ENCODE measurements at places on chromosomes 11 and 22. TPM values are rescaled to one million over a fixed set of nuclear protein-coding genes. Genes with fewer than 3 reads are reported as not detected.

- no peak for DNase-seq
These were observed 27.2 kb upstream of the GLYATL1 start for GRCh38 chr11:58912124-58912523.

DNA sequence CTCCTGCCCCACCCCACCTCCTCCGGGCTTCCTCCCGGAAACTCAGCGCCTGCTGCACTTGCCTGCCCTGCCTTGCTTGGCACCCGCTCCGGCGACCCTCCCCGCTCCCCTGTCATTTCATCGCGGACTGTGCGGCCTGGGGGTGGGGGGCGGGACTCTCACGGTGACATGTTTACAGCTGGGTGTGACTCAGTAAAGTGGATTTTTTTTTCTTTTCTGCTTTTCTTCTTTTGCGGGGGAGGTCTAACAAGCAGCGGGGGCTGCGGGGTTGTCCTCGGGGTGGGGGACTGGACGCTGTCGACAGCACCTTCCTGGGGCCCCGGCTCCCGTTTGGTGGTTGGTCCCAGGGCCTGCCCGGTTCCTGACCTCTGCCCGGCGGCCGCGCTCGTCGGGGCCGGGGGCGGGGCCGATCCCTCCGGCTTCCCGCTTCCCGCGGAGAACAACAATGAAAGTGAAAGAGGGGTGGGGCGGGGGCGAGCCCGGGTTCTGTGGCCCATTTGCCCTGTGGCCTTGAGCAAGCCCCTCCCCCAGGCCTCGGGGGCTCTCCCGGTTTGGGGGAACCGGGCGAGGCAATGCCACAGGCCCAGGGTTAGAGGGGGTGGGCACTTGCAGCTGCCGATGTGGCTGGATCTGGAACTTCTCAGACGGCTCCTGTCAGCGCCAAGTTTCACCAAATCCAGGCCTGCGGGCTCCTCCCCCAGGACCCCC, 975 bp upstream of the MDK start:
- peak; percentile 85 for DNase-seq

- DNase-seq: peak; percentile 94
These were observed 16.9 kb downstream of the CTNND1 start for GRCh38 chr11:57778318-57779037.

DNA sequence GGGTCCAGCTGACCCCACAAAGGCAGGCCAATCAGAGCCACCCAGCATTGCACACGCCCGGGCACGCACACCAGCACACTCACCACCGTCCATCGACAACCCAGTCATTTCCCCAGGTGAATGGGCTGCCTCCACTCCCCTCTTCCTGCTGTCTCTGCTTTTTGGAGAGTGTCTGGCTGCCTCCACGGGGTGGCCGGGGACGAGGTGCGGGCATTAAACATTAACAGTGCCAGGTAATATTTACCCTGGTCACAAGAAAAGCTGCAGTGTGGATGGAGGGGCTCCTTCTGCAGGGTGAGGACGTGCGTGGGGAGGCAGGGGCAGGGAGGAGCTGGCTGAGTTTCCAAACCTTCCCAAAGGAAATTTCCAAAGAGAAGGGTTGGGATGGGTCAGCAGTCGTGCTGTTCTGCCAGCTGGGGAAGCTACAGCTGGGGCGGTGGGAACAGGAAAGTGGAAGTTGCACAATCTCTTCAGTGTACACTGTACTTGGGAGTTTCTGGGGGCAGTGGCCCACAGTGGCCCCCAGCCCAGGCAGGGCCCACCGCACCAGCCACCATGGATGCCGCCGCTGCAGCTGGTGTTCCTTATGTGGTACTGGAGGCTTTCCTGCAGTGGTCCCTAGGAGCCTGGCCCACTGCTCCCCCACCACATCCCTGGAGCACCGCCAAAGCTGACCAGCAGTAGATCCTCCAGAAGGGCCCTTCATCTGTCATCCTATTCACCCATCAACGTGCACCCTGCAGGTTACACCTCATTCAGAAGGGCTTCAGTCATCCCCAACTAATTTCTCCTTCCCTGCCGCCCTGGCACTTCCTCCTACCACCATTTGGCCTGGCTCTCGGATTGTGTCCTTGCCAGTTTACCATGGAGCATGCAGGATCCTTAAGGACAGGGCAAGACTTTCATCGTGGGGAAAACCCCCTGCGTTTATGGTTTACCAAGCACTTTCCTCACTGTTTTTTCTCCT, at the start of gene FXYD2:
TSS of gene FXYD2 (minus strand) at position 174 of the 967 bp plus-strand sequence. CDS start at position 108, 66 bp downstream.
- peak; percentile 87 for DNase-seq

DNA sequence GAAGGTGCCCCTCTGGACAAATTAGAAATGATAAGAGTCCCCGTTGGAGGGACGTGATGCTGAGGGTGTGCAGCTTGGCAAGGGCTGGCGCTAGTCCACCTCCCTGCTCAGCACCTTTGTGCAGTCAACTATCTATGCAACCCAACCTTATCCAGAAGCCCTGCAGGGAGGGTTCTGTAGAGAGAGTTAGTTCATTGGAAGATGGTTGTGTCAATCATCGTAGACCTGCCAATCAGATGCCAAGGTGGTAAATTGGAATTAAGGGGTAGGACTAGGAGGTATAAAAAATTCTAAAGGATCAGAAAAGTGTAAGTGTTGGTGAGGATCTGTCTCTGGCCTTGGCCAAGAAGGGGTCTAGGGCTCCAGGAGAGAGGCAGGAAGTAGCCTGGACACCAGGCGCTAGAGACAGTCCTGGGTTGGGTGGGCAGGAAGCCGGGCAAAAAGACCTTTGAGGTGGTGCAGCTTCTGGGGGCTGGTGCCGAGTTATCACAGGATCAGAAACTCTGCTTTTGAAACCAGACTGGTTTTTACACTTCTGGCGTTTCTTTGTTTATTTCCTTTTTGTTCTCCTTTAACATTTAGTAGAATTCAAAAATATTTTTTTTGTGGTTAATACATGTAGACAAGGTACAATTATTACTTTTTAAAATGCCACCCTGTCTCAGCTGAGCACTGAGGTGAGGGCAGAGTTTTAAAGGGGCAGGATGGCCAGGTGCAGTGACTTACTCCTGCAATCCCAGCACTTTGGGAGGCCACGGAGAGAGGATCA, 1.6 kb downstream of the C1QTNF6 start:
- DNase-seq: peak; percentile 43

DNA sequence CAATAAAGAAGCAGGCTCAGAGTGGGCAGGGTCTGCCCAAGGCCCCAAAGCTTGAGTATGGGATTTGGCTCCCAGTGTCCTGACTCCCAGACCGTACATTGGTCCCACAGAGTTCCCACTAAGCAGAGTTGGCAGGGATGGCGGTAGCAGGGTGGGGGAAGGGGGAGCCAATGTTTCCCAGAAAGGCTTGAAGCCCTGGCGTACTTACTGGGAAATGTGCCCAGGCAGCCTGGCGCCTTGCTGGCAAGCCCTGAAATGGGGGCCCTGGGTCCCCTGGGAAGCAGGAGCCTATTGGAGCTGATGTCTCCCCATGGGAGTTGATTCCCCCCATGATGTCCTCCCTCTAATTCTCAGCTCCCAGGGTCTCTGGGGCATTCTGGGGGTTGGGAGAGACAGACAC, 9.3 kb downstream of the ARHGEF17 start:
- peak; percentile 93 for DNase-seq

DNA sequence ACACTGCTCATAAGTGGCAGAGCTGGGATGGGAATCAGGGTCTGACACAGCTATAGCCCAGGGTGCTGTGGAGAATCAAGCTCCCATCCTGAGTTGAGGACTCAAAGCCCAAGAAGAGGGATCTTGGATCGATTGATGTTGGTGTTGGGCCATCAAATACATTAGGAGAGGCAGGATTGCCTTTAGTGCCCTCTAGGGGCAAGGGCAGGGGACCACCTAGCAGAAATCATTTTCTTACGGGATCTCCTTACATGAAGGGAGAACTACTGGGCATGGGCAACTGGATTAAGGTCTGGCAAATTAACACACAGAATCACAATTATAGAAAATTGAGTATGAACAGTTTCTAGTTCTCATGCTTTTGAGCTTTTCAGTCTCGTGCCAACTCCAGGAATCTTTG, 24.9 kb upstream of the EMSY start:
- no peak for DNase-seq

- DNase-seq: no peak
These were observed 161.1 kb upstream of the CCDC179 start for GRCh38 chr11:23021287-23021863.

DNA sequence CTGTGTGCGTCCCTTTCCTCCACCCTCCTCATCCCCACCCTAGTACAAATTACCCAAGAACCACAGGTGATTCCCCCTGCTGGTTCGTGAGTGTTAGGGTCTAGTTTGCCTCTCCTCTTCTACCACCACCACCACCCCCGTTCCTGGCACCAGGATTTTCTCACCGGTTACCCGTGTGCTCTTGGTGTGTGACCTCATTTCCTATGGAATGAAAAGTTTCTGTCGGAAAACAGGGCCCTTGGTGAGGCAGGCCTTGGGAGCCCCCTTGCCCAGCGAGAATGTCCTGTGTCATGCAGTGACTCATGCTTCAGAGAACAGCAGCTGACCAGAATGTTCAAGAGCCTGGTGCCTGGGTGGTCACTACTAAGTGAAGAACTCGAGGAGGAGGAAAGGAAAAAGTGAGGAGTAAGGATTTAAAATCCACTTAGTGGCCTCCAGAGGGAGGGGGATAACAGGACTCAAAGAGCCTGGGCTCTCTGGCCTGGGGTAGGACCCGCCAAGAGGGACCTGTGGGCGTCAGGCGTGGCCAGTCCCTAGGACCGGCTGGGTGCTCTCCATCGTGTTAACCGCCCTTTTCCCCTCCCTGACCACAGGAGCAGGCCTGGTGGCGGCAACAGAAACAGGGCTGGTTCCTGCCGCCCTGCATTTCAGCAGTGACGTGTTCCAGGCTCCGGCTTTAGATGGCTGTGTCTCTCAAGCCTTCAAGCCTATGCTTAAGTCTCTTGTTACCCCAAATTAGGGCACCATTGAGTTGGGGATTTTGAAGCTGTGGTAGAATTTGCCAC, 30.2 kb downstream of the C22orf31 start:
- DNase-seq: peak; percentile 87

DNA sequence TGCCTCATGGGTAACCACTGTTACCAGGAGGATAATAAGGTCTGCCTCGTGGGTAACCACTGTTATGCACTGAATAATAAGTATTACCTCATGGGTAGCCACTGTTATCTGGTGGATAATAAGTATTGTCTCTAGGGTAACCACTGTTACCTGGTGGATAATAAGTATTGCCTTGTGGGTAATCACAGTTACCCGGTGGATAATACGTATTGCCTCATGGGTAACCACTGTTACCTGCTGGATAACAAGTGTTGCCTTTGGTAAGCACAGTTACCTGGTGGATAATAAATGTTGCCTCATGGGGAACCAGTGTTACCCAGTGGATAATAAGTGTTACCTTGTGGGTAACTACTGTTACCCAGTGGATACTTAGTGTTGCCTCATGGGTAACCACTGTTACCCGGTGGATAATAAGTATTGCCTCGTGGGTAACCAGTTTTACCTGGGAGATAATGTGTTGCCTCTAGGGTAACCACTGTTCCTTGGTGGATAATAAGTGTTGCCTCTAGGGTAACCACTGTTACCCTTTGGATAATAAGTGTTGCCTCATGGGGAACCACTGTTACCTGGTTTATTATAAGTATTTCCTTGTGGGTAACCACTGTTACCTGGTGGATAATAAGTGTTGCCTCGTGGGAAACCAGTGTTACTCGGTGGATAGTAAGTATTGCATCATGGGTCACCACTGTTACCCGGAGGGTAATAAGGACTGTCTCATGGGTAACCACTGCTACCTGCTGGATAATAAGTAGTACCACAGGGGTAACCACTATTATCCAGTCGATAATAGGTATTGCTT, 10.6 kb upstream of the NXPE4 start:
- DNase-seq: no peak

GRCh38 chr11:134745456-134745855, 333.4 kb upstream of the B3GAT1 start:
- DNase-seq: no peak

DNA sequence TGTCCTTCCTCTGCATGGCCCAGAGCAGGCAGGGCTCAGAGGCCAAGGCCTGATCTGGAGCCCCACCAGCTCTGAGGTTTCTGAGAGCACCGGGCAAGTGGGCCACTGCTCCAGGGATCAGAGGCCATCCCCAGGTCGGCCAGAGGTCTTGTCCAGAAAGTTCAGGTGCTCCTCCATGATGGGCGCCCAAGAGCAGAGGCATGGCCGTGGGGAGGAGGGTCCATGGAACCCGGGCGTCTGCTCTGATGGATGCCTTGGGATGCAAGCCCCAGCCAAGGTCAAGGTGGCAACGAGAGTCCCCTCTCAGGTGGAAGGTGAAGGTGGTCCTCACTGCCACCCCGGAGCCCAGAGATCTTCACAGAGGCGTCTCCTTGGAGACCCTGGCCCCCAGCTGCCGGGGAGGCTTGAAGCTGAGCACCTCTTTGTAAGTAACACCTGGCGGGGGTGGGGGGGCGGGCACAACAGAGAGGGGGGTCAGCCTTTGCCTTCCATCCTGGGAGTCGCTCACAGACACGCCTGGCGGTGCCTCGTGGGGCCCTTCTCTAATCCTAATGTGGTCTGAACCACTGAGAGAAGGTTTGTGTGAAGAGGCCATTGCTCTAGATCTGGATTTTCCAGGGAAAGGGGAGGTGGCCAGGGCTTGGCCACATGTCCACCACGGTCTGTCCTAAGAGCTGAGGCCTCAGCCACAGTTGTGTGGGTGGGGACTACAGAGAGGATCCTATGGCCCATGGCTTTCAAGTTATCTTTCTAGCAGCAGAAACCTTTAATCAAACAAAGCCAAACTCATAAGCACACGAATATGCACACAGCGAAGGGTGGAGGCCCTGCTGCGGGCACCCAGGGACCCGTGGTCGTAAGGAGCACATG, 2.2 kb upstream of the HDAC10 start:
- DNase-seq: no peak

- DNase-seq: no peak
These were observed 516 bp downstream of the NEU3 start for GRCh38 chr11:74989260-74989638.

DNA sequence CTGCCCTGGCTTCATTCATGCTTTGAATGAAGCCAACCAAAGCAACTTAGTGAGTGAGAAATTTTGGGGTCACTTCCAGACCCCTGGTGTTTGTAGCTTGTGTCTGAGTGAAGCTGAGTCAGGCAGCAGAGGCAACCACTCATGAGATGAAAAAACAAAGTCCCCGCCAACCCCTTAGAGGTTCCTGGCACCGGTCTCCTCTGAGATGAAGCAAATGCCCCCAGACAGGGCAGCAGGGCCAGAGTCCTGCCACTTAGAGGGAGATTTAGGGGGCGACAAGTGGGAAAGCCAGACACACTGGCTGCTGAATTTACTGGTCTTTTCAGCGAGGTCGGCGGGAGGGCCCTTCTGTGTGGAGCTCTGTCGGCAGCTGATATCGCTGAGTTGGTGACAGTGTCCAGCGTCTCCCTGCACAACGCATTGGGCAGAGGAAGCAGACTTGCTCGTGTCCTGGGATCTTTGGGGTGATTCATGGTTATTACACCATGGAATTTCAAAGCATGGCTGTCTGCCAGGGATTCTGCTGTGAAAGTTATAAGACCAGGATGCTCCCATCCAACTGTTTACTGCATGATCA, 482.6 kb downstream of the MIAT start:
- DNase-seq: peak; percentile 75

- DNase-seq: no peak
These were observed 2.8 kb downstream of the CORO1B start for GRCh38 chr11:67440229-67441097.

GRCh38 chr11:131235328-131236298, 134.8 kb upstream of the NTM start:
- no peak for DNase-seq

The OR51A2 gene
- total RNA-seq: not detected

The TREH gene
- total RNA-seq: not detected

The USP2 gene
- total RNA-seq: 1.9 TPM

The NLRP14 gene
- not detected for total RNA-seq

The FGF4 gene
- not detected for total RNA-seq

The NPAS4 gene
- 2.5 TPM for total RNA-seq

The LRRC10B gene
- 4.4 TPM for total RNA-seq

The OR52E8 gene
- total RNA-seq: not detected

Data from sigmoid colon (tissue), 7 donors.